ENCODE measurements at places on chromosomes 6 and 20.

- no peak for DNase-seq
Measured at GRCh38 chr20:61373055-61373399, 121.0 kb downstream of the CDH4 start.

- DNase-seq = peak; percentile 28
Measured at GRCh38 chr6:143677891-143678791, at the start of gene PHACTR2. PHACTR2 (plus strand) TSS chr6:143677965; CDS start chr6:143678164, 199 bp downstream.

DNA sequence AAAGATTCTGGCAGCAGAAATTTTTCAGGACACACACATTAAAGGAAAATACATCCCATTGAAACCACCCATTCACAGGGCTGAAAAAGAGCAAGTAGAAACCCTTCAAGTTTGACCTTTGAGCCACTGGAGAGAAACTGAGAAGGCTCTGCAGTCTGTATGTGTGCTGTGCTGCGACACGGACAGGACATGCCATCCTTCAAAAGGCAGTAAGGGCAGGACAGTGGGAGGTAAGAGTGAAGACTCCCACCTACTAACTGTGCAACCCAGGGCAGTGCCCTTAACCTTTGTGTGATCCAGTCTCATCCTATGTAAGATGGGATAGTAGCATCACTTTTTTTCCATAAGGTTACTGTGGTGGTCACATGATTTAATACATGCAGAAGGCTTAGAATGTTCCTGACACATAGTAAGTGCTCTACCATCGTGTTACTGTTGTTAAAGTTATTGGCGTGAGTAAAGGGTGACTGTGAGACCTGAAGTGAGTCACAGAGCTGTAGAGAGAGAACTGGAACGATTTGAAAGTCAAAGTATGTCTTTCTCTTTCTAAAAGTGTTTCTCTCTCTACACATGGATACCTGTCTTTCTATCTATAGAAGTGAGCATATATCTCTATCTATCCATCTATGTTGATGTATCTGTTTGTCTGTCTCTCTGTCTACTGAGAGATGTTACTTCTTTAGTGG lies 153.7 kb upstream of the OLIG3 start:
- no peak for DNase-seq

DNA sequence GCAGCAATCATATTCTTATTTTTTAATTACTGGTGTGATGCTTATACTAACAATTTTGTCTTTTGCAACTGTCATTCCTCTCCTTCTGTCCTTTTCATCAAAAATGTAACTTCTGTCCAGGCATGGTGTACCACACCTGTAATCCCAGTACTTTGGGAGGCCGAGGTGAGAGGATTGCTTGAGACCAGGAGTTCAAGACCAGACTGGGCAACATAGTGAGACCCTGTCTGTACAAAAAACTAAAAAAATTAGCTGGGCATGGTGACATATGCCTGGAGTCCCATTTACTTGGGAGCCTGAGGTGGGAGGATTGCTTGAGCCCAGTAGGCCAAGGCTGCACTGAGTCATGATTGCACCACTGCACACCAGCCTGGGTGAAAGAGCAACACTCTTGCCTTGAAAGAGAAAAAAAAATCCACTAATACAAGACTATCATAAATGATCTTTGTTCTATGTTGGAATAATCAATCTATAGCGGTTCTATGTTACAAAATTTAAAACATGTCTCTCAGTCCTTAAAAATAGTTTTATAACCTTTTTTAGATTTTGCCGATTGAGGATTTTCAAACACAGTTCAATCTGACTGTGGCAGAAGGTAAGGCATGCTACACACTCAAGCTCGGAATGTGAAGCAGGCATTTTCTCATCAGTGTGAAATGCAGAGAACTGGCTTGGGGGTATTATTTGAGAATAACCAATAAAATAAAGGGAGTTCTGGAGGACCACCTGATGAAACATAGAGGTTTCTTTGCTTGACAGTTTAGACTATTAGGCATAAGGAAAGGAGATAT lies 70.4 kb downstream of the ENPP1 start:
- no peak for DNase-seq

Data from BJ (cell line).